ENCODE measurements at places on chromosomes 2 and 18.

- DNase-seq = no peak
These were observed 12.5 kb downstream of the KCNIP3 start for GRCh38 chr2:95309599-95309998.

GRCh38 chr2:33671198-33671597 is 72.1 kb upstream of the FAM98A start:
- no peak for DNase-seq

- DNase-seq = no peak
These were observed 162.3 kb downstream of the ARHGAP28 start for GRCh38 chr18:6891788-6892187.

GRCh38 chr2:232369126-232369951 is 9.2 kb upstream of the ALPP start:
- no peak for DNase-seq

GRCh38 chr2:69167469-69167822 is 154.5 kb downstream of the ANTXR1 start:
- no peak for DNase-seq

DNA sequence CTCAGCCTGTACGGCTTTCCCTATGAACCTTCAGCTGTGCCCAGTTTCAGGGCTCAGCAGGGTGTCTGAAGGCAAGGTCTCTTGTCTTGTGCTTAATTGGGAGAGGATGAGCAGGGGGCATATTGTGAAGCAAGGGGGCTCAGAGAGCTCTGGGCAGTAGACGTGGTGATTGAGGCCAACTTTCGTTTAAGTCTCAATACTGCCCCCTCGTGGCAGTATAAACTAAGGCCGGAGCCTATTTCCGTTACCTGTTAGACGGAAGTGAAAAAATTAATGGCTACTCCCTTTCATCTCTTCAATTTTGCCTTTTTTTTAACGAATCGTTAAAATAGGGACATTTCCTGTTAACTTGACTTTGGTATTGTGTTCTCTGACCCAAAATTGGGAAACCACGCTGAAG is 193.4 kb downstream of the TDRD15 start:
- DNase-seq = no peak

DNA sequence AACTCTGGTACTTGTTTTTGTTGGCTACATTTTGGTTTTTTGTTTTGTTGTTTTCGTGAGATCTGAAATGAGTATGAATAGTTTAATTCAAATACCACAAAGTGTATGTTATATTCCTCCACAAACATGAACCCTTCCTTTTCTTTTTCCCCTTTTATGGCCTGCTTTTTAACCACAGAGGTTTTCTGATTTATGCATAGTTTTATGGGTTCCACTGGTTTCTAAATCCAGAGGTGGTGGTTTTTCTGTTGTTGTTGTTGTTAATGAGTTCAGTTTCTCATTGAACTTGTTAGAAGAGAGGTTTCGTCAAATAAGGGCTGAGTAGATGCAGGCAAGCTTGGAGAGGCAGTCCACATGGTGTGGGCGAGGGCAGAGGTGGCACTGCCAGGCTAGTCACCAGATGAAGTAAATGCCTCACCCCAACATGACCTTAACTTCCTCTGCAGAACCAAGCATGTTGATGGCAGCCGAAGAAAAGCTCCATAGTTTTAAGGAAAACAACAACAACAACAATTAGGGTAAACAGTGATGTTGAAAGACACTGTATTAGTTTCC is 72.5 kb downstream of the RIF1 start:
- DNase-seq = no peak

DNA sequence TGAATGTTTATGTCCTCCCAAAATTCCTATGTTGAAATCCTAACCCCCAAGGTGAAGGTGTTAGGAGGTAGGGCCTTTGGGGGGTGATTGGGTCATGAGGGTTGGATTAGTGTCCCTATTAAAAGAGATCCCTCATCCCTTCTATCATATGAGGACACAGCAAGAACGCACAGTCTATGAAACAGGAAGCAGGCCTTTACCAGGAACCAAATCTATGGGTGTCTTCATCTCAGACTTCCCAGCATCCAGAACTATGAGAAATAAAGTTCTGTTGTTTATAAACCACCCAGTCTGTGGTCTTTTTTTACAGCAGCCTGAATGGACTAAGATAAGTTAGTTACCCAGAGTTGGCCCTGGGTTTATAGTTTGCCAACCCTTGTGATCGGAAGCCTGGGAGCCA is 153.1 kb downstream of the INO80D start:
- no peak for DNase-seq

Data from stimulated activated CD8-positive, alpha-beta memory T cell treated with anti-CD3 and anti-CD28 coated beads, Interleukin-15, amount 100 ng/mL, for 24 hours (primary cell).